A549 treated with GW870086 at 1 μM for 4 hours (cell line): ENCODE measurements at places on chromosomes 1 and 21. TPM values are rescaled to one million over a fixed set of nuclear protein-coding genes. Genes with fewer than 3 reads are reported as not detected.

Gene KRTAP19-3
- not detected in 5 replicates for total RNA-seq

Gene PADI2
- total RNA-seq = 0.87 to 1.5 TPM (median 1.00 TPM) in 5 replicates

Gene MPZ
- 0.18 to 0.31 TPM (median 0.27 TPM) in 5 replicates for total RNA-seq

Gene LACTBL1
- not detected in 5 replicates for total RNA-seq

Gene CRP
- total RNA-seq = not detected in 5 replicates

Gene RSPH1
- total RNA-seq = 0.40 to 0.94 TPM (median 0.78 TPM) in 5 replicates

Gene MAD2L2
- 45.4 to 53.3 TPM (median 51.3 TPM) in 5 replicates for total RNA-seq

Gene CD52
- not detected in 5 replicates for total RNA-seq

Gene ATP6V1G3
- not detected in 5 replicates for total RNA-seq

Gene ASH1L
- total RNA-seq = 7.2 to 12.7 TPM (median 11.4 TPM) in 5 replicates

Gene UQCRHL
- total RNA-seq = 5.7 to 9.2 TPM (median 6.7 TPM) in 5 replicates
